Coronary artery (tissue), 2 donors: ENCODE measurements at places on chromosomes 11 and 22.

GRCh38 chr22:46739094-46739870 lies 1.2 kb upstream of the CERK start:
- DNase-seq: no peak

GRCh38 chr11:118260353-118260752 lies 3.7 kb downstream of the MPZL2 start:
- DNase-seq: no peak

GRCh38 chr11:9379041-9379440 lies 5.4 kb upstream of the IPO7 start:
- DNase-seq: no peak

- no peak for DNase-seq
These were observed 112.3 kb upstream of the GRK3 start for GRCh38 chr22:25452116-25452700.

DNA sequence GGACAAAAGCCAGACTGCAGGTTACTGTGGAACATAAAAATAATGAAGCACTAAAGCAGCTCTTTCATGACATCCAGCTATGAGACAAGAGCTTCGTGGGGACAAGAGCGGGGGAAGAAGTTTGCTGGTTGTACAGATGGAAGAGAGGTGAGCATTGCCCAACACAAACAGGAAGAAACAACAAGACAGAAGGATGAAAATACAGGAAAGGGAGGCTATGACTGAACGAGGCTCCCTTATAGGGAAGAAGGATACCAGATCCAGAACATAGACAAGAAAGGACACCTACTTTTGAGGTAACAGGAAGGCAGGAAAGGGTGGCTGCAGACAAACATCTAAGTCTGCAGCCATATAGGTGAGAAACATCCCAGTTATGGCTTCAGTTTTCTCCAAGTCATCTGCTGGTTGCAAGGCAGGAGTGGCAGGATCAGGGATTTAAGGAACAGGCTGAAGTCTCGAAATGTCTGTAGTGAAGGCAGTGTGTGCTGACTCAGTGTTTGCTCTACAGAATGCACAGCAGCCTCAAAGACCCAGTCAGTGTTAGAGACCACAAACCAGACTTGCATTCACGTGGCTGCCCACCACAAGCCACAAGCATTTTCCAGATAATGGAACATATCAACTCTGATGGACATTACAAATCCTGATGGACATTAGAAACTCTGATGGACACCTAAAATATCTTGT lies 1.9 kb downstream of the CLTCL1 start:
- no peak for DNase-seq

GRCh38 chr11:78325274-78325781 lies 92.3 kb downstream of the GAB2 start:
- DNase-seq: no peak

- no peak for DNase-seq
These were observed 74.2 kb downstream of the YAP1 start for GRCh38 chr11:102184269-102184987.

GRCh38 chr22:34743110-34743751 lies 322.7 kb upstream of the ISX start:
- DNase-seq: no peak
